Lower lobe of right lung (tissue), 2 donors: ENCODE measurements at places on chromosomes 1 and 21. TPM values are rescaled to one million over a fixed set of nuclear protein-coding genes. Genes with fewer than 3 reads are reported as not detected.
A peak's percentile ranks its signal among the peaks of the same experiment; 100 is the strongest.

DNA sequence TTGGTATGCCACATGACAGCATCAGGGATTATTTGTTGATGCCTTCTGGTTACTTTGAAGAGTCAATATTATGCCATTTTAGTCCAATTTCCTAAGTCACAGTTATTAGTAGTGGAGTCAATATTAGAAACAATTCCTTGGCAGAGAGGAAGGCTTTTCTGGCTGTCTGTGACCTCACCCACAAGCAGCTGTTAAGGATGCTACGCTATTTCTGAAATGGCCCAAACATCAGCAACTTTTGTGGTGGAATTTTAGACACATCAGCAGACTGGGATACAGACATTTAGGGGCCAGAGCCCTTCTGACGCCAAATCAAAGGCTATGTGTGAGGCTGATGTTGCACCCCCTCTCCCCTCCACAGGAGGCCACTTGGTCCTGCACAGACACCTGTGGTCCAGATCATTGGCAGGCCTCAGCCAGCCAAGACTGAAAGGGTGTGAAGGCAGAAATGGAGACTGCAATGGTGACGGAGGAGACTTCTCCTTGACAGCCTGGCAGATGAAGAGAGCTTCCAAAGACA is 9.2 kb upstream of the RXRG start:
- no peaks in the 10 kb centered on the region for H3K27me3 ChIP-seq
- no peaks in the 10 kb centered on the region for H3K4me1 ChIP-seq
- H3K36me3 ChIP-seq: no peaks in the 10 kb centered on the region
- H3K27ac ChIP-seq: no peak overlapping the region
- no peak for DNase-seq
- no peak overlapping the region for H3K4me3 ChIP-seq

- H3K27ac ChIP-seq: no peak overlapping the region
- no peaks in the 10 kb centered on the region for H3K4me1 ChIP-seq
- H3K4me3 ChIP-seq: no peak overlapping the region
Observed at GRCh38 chr21:21029164-21029563, 31.0 kb downstream of the NCAM2 start.

DNA sequence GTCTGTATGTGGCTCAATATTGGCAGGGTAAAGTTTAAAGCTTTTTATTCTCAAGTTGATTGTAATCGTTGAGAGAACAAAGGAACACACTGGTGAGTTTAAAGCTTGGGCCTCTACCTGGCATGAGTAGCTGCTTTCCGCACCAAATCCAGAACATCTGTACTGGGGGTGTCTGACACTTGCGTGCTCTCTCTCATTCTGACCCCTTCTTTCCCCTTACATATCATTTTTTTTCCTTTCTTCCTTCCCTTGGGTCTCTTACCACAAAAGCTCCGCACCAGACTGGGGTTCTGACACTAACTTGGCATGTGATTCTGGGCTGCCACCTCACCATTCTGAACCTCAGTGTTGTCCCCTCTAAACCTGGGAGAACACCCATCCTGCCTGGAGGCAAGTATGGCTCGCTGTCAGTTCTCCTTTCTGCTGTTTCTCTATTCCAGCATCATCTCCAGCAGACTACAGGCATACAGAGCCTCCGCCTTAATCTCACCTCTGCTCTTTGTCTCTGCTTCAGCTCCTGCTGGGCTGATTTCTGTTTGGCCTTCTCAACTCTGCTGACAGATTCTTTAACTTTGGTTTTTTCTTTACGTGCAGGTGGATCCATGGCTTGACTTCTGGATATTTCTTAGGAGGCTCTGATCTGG is 859 bp upstream of the ERMAP start:
- H3K27ac ChIP-seq: peak overlapping the region; percentile 98
- H3K4me3 ChIP-seq: peak overlapping the region; percentile 72
- H3K27me3 ChIP-seq: no peaks in the 10 kb centered on the region
- peaks cover 13% of the 10 kb centered on the region for H3K4me1 ChIP-seq
- no peak for DNase-seq
- peaks cover 2% of the 10 kb centered on the region for H3K36me3 ChIP-seq

Gene ANGPTL3
- not detected for total RNA-seq

DNA sequence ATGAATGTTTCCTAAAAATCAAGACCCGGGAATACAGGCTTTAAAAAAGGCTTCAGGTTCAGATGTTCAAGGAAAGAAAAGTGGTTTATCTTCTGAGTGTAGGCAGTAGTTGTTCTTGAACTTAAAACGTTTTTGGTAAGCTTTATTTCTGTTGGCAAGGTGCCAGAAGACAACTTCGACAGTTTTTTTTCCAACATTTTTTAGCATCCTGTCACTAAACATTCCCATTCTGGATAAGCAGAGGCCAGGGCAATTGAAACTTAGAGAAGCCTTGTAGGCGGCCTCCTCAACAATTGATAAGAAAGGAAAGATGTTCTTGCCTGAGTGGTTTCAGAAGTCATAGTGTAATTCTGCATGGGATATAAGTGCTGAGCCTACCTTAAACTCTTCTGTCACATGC is 66.7 kb downstream of the PATJ start:
- H3K27ac ChIP-seq: no peak overlapping the region
- DNase-seq: no peak
- peaks cover 29% of the 10 kb centered on the region for H3K36me3 ChIP-seq

DNA sequence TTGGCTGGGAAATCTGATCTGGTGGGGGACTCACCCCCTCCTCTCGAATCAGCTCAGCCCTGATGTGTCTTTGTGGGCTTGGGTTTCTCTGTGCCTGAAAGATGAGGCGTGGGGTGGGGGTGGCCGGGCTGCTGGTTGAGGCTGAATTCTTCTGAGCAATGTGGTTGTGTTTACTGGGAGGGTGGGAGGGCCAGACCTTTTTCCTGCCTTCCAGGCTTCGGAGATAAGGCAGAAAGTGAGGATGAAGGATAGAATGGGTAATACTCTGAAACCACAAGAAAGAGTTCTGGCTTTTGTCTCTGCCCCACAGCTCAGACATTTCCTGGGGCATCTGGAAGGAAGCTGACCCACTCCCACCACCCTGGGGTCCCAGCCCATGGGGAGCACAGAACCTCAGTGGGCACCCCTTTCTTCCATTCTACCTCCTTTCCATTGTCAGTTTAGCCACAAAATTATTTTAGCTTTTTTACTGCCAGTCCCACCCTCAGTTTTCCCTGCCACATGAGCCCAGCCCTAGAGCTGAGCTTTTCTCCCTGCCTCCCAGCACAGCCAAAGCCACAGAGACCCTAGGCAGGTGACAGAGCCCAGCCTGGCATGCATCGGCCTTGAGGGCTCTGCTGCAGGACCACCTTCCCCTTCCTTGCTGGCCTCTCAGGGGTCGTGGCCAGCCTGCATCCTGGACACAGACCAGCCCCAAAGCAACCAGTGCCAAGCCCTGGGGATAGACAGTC is 11.2 kb downstream of the ALX3 start:
- no peaks in the 10 kb centered on the region for H3K27me3 ChIP-seq
- no peak overlapping the region for H3K4me3 ChIP-seq
- peaks cover 47% of the 10 kb centered on the region for H3K36me3 ChIP-seq
- H3K27ac ChIP-seq: no peak overlapping the region

- DNase-seq: no peak
- H3K27me3 ChIP-seq: no peaks in the 10 kb centered on the region
- no peaks in the 10 kb centered on the region for H3K36me3 ChIP-seq
- H3K4me3 ChIP-seq: no peak overlapping the region
- H3K4me1 ChIP-seq: no peaks in the 10 kb centered on the region
Observed at GRCh38 chr1:55574691-55575225, 359.6 kb upstream of the USP24 start.

Gene LEFTY1
- not detected for total RNA-seq

DNA sequence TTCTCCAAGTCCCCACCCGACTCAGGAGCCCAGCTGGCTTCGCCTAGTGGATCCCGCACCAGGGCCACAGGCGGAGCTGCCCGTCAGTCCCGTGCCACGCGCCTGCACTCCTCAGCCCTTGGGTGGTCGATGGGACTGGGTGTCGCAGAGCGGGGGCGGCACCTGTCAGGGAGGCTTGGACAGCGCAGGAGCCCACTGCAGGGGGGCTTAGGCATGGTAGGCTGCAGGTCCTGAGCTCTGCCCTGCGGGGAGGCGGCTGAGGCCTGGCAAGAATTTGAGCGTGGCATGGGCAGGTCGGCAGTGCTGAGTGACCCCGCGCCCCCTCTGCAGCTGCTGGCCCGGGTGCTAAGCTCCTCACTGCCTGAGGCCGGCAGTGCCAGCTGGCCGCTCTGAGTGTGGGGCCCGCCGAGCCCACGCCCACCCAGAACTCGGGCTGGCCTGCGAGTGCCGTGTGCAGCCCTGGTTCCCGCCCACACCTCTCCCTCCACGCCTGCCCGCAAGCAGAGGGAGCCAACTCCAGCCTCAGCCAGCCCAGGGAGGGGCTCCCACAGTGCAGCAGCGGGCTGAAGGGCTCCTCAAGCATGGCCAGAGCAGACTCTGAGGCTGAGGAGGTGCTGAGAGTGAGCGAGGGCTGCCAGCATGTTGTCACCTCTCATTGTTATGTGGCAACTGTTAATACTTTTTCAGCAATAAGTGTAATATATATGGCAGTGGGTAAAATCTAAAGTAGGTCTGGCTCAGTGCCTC is 548.4 kb upstream of the BRINP3 start:
- DNase-seq: no peak
- H3K36me3 ChIP-seq: no peaks in the 10 kb centered on the region
- H3K27me3 ChIP-seq: no peaks in the 10 kb centered on the region
- no peak overlapping the region for H3K4me3 ChIP-seq
- no peak overlapping the region for H3K27ac ChIP-seq
- no peaks in the 10 kb centered on the region for H3K4me1 ChIP-seq

Gene PLEKHN1
- total RNA-seq: 1.2 TPM

DNA sequence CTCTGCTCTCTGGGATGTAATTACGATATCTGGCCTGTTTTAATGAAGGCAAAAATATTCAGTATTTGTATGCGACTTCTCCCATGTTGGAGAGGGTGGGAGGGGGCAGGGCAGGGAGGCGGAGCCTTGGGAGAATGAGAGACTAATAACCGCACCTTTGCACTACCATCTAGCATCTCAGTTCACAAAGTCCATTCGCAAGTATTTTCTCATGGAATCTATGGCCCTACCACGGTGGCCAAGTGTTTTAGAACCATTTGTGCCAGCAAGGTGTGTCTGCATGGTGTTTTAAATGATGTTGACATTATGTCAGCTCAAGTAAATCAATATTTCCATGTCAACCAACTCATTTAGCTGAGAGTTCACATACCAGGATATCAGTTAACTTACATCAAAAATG is 14.3 kb upstream of the BLACAT1 start:
- DNase-seq: no peak
- H3K27ac ChIP-seq: no peak overlapping the region
- no peaks in the 10 kb centered on the region for H3K36me3 ChIP-seq
- no peak overlapping the region for H3K4me3 ChIP-seq
- H3K4me1 ChIP-seq: no peaks in the 10 kb centered on the region

Gene LEPROT
- 96.6 TPM for total RNA-seq

Gene SPRTN
- 8.9 TPM for total RNA-seq

DNA sequence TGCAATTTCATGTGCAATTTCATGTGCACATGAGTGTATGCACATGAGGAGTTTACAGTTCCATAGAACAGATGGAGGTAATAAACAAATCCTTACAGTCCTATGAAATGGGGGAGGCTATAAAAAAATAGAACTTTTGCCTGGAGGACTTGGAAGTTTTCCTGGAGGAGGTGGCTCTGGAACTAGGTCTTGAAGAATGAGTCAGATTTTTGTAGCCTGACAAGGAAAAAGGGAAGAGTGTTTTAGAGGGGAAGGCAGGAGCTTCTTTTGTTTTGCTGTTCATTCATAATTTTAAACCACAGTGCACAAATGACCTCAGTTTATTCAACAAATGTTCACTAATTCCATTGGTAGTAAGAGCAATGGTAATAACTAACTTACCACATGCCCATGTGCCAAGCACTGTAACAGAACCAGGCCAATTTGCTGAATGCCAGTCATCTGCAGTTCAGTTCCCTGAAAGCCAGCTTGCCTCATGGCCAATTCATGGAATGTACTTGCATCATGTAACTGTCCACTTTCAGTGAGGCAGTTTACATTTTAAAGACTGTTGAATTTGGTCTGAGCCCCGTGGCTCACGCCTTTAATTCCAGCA is 2.7 kb downstream of the DIO1 start:
- no peaks in the 10 kb centered on the region for H3K36me3 ChIP-seq
- H3K4me3 ChIP-seq: no peak overlapping the region
- peaks cover 17% of the 10 kb centered on the region for H3K4me1 ChIP-seq

DNA sequence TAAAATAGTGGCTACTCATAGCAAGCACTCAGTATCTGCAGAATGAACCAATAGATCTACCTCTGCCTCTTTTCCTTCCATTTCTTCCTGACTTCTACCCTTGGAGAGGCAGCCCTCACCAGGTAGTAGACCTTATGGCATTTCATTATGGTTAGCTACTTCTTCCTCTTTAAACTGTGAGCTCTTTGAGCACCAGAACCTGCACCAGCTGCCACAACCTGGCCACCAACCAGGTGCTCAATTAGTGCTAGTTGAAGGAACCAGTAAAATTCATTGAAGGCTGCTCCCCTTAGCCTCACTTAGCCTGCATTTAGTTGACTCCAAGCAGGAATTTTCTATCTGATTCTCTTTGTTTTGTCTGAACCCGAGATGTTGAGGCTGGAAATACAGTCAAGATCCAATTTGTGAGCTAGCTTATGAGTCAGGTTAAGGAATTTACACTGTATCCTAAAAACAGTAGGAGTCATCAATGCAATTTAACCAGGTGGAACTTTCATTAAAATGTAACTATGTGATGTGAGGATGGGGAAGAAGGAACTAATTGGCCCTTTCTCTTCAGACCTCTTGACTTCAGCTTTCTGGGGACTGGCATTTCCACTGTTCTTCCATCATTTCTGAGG is 81.5 kb upstream of the UBE2U start:
- DNase-seq: no peak
- no peak overlapping the region for H3K4me3 ChIP-seq
- H3K36me3 ChIP-seq: no peaks in the 10 kb centered on the region
- no peaks in the 10 kb centered on the region for H3K4me1 ChIP-seq
- H3K27ac ChIP-seq: no peak overlapping the region
- no peaks in the 10 kb centered on the region for H3K27me3 ChIP-seq

DNA sequence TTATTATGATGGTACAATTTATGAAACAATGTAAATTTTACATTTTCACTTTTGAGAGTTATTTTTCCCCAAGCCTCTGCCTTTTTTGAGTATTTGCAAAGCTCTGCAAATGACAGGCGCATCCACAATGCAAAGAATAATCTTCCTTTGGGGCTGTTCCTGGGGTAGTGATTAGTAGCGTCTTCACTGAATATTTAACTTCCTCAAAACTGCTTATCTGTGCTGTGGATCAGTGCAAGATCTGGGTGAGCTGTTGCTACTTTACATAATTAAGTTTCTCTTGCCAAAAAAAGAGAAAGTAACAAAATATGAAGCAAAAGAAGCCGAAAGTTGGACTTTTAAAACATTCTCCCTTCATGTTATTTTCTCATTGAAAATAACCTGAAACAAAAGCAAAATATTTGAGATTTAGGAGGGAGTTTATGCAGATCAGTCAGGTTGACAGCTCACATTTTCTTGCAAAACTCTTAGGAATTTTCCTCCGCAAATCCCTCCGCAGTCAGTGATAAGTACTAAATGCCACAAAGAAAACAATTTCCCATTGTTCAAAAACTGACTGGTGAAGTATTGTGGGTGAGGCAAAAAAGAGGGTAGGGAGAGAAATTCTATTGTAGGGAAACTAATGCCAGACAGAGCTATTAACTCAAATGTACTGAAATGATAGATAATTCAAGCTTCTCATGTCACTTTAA is 276.4 kb upstream of the B3GALT2 start:
- no peaks in the 10 kb centered on the region for H3K4me1 ChIP-seq
- no peak for DNase-seq
- no peaks in the 10 kb centered on the region for H3K36me3 ChIP-seq
- no peak overlapping the region for H3K27ac ChIP-seq

- no peaks in the 10 kb centered on the region for H3K36me3 ChIP-seq
- H3K27ac ChIP-seq: peak overlapping the region; percentile 74
- no peak overlapping the region for H3K4me3 ChIP-seq
- DNase-seq: no peak
- H3K27me3 ChIP-seq: no peaks in the 10 kb centered on the region
Observed at GRCh38 chr1:116503546-116504307, 67.1 kb downstream of the CD58 start.
